ENCODE measurements at places on chromosomes 11 and 22. TPM values are rescaled to one million over a fixed set of nuclear protein-coding genes. Genes with fewer than 3 reads are reported as not detected.

The MPPED1 gene
- not detected for total RNA-seq

DNA sequence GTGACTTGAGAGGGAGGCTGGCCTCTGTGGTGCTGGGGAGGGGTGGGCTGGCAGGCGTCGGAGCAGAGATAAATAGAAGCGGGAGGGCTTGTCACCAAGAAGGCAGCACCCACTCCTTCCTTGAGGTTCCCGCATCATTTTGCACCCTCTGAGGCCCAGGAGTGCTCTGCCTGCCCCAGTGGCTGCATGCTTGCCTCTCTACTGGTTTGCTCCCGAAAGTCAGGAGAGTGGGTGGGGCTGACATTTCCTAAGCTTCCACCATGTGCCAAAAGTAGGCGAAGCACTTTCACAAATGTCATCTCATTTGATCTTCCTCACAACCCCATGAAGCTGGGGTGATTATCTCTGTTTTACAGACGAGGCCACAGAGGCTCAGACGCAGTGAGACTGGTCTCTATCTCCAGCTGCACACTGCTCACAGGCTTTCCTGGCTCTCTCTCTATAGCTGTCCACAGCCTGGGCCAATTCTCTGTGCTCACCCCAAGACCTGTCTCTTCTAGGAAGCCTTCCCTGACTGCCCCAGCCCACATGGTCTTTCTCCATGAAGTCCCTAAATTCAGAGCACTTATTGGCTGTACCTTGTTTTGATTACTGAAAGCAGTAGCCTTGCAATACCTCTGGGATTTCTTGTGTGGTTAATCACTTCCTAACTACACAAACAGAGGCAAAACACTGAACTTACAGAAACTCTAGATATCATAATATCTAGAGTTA lies 2.6 kb upstream of the UCP3 start:
- peak overlapping the region; percentile 82 for H3K27ac ChIP-seq
- H3K4me3 ChIP-seq, result no peak overlapping the region
- peak; percentile 70 for DNase-seq

The DUSP8 gene
- 1.1 TPM for total RNA-seq

The SCGB2A2 gene
- not detected for total RNA-seq

GRCh38 chr22:43128928-43129424 lies 14.2 kb downstream of the MCAT start:
- no peaks in the 10 kb centered on the region for H3K27me3 ChIP-seq
- no peak overlapping the region for H3K4me3 ChIP-seq
- H3K36me3 ChIP-seq, result peaks cover 2% of the 10 kb centered on the region
- no peak for DNase-seq
- H3K4me1 ChIP-seq, result peaks cover 3% of the 10 kb centered on the region

- H3K27me3 ChIP-seq, result no peaks in the 10 kb centered on the region
- H3K4me1 ChIP-seq, result peaks cover 15% of the 10 kb centered on the region
- H3K27ac ChIP-seq, result peak overlapping the region; percentile 41
- peaks cover 1% of the 10 kb centered on the region for H3K36me3 ChIP-seq
- no peak overlapping the region for H3K4me3 ChIP-seq
Measured at GRCh38 chr22:40156001-40156516, 21.7 kb upstream of the TNRC6B start.

- no peaks in the 10 kb centered on the region for H3K27me3 ChIP-seq
- no peaks in the 10 kb centered on the region for H3K36me3 ChIP-seq
- H3K27ac ChIP-seq, result no peak overlapping the region
- H3K4me3 ChIP-seq, result no peak overlapping the region
- no peak for DNase-seq
Measured at GRCh38 chr11:85088286-85088685, 538.9 kb downstream of the DLG2 start.

The CAT gene
- 21.6 TPM for total RNA-seq

- no peak overlapping the region for H3K27ac ChIP-seq
- no peak overlapping the region for H3K4me3 ChIP-seq
- DNase-seq, result no peak
- no peaks in the 10 kb centered on the region for H3K4me1 ChIP-seq
Measured at GRCh38 chr11:13375798-13376197, 87.2 kb downstream of the BTBD10 start.

GRCh38 chr11:81787584-81788049 lies 946.0 kb downstream of the FAM181B start:
- DNase-seq, result no peak
- H3K4me3 ChIP-seq, result no peak overlapping the region
- H3K27ac ChIP-seq, result peak overlapping the region; percentile 21
- H3K27me3 ChIP-seq, result no peaks in the 10 kb centered on the region
- peaks cover 15% of the 10 kb centered on the region for H3K4me1 ChIP-seq

The CALCA gene
- total RNA-seq, result not detected

DNA sequence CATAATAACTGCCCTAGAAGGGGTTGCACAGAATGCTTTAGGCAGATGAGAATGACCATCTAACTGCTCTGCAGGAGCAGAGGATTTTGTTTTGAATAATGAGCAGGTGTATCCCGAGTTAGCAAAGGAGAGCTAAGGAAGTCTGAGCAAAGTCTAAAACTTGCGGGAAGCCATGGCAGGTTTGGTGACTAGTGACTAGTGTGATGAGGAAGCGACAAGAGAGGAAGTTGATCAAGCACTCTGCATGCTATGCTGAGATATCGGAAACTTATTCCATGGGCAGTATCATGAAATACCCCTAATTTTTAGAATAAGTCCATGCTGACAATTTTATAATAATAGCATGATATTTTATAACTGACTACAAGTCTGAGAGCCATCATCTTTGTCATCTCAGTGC lies 12.9 kb downstream of the OLFML1 start:
- no peak overlapping the region for H3K27ac ChIP-seq
- no peak overlapping the region for H3K4me3 ChIP-seq
- DNase-seq, result no peak
- no peaks in the 10 kb centered on the region for H3K36me3 ChIP-seq
- H3K4me1 ChIP-seq, result peaks cover 2% of the 10 kb centered on the region

The CASP5 gene
- not detected for total RNA-seq

DNA sequence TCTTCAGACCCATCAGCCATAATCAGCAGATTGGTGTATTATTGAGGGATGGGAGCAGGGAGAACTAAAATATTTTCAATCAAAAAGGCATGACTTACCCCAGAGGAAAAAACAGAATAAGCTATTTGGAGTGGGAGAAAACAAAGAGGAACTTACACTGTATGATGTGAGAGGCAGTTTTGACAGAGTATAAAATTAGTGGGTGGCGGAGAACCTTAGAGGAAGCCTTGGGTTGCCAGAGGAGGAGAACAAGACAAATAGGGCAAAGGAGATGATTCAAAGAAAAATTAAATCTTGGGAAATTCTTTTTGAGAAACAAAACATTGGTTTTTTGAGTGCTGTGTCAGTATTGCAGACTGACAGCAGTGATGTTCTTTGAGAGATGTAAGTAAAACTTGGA lies 285.0 kb downstream of the C11orf87 start:
- no peaks in the 10 kb centered on the region for H3K36me3 ChIP-seq
- H3K27me3 ChIP-seq, result no peaks in the 10 kb centered on the region
- no peak overlapping the region for H3K27ac ChIP-seq
- DNase-seq, result no peak
- H3K4me1 ChIP-seq, result no peaks in the 10 kb centered on the region

GRCh38 chr11:45805305-45806071 lies 539 bp downstream of the SLC35C1 start:
- peak; percentile 46 for DNase-seq
- H3K27ac ChIP-seq, result peak overlapping the region; percentile 93
- H3K4me1 ChIP-seq, result peaks cover 46% of the 10 kb centered on the region
- H3K36me3 ChIP-seq, result peaks cover 15% of the 10 kb centered on the region

The RTL10 gene
- 15.9 TPM for total RNA-seq

- H3K27me3 ChIP-seq, result peaks cover 26% of the 10 kb centered on the region
- H3K4me3 ChIP-seq, result no peak overlapping the region
- H3K4me1 ChIP-seq, result no peaks in the 10 kb centered on the region
- H3K36me3 ChIP-seq, result no peaks in the 10 kb centered on the region
- no peak overlapping the region for H3K27ac ChIP-seq
- no peak for DNase-seq
Measured at GRCh38 chr11:44351006-44351660, 41.2 kb upstream of the ALX4 start.

DNA sequence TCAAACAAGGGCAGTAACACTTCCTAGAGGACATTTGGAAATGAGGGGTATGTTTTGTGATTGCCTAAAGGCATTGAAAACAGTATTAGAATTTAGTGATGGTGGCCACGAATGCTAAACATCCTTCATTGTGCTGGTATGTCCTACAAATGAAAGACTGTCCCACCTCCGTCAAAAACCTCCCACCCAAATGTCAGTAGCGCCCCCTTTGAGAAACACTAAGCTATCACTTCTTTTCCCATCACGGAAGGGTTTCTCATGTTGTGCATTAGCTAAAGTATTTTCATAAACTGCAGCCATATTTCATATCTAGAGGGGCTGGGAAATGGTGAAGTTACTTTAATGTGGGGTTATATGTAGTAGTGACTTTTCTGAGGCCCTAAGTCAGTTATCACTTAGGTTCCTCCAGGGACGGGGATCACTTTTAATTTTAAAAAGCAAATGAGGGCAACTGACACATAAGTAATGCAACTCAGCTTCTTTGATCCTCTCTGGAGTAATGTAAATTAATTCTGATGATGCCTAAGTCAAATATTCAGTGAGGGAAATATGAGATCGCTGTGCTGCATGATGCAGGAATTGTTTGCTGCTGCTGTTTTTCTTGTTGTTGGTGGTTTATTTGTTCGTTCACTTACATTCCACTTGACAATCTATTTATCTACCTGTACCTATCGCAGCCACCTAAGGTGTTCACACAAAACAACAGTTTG lies 1403.4 kb upstream of the TENM4 start:
- H3K4me3 ChIP-seq, result no peak overlapping the region
- H3K4me1 ChIP-seq, result no peaks in the 10 kb centered on the region
- no peak overlapping the region for H3K27ac ChIP-seq
- H3K36me3 ChIP-seq, result no peaks in the 10 kb centered on the region

- no peak overlapping the region for H3K4me3 ChIP-seq
- no peak overlapping the region for H3K27ac ChIP-seq
- H3K36me3 ChIP-seq, result no peaks in the 10 kb centered on the region
- peaks cover 8% of the 10 kb centered on the region for H3K4me1 ChIP-seq
Measured at GRCh38 chr11:57277845-57278720, 41.0 kb upstream of the APLNR start.

GRCh38 chr11:120547811-120548681 lies 36.5 kb downstream of the GRIK4 start:
- no peak overlapping the region for H3K4me3 ChIP-seq
- H3K27me3 ChIP-seq, result peaks cover 1% of the 10 kb centered on the region
- H3K36me3 ChIP-seq, result no peaks in the 10 kb centered on the region
- no peak overlapping the region for H3K27ac ChIP-seq

The RNF141 gene
- 10.1 TPM for total RNA-seq

The GPHA2 gene
- not detected for total RNA-seq

Measured in activated CD8-positive, alpha-beta memory T cell treated with anti-CD3 and anti-CD28 coated beads, Interleukin-2, amount 10 ng/mL, durations not matched to agents 7 days and 5 days (primary cell).